AG04449 (cell line): ENCODE measurements at places on chromosomes 12 and 14.

DNA sequence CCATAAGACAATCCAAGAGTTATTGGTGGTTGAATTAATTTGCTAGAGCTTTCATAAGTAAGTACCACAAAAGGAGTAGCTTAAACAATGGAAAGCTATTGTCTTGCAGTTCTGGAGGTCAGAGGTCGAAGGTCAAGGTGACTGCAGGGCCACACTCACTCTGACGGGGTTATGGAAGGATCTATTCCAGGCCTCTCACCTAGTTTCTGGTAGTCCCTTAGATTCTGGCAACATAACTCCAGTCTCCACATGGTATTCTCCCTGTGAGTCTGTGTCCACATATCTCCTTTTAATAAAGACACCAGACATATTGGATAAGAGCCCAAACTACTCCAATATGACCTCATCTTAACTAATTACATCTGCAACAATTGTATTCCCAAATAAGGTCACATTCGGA, 273.4 kb downstream of the FOXN3 start:
- DNase-seq = no peak

DNA sequence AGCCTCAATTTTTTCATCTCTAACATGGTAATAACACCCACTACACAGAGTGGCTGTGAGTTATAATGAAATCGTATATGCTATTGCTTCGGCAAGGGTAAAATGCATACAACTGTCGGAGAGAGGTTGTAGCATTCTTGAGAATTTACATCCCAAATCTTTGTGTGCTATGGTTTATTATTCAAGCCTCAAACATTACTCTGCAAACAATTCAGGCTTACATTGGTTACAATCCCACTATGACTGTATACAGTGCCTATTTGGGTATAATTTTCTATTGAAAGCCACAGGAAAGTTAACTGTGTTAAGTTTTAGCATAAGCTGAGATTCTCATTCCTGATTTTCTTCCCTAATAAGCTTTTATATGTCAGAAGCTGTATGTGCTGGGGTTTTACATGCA, 20.6 kb downstream of the SLC35F4 start:
- no peak for DNase-seq

DNA sequence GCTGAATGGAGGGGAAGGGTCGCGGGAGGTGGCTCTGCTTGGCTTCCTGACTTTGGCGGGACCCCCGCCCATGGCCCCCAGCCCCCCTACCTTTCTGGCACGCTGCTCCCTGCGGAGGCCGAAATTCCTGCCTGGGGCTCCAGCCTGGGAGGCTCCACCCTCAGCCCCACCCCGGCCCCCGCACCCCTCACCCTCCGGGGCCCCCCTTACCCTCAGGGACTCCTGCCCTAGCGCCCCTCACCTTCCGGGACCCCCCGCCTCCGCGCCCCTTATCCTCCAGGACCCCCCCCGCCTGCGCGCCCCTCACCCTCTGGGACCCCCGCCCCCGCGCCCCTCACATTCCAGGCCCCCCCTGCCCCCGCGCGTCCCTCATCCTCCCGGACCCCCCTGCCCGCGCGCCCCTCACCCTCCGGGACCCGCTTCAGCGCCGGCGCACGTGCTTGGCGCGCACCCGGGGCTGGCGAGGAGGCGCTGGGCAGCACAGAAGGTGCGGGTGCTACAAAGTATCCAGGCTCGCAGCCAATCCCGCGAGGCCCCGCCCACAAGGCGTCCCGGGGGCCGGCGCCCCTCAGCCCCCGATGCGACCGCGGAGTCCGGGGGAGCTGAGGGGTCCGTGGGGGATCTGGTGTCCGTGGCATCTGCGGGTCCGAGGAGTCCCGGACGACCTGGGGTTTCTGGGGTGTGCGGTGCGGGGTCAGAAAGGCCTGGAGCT, at the start of gene ANHX:
TSS of gene ANHX (minus strand) at position 477 of the 712 bp plus-strand sequence. CDS start 1,521 bp downstream, outside the sequence.
- DNase-seq = no peak

GRCh38 chr12:55728186-55728938, 447 bp downstream of the CD63 start:
- no peak for DNase-seq

GRCh38 chr14:104864267-104865080, 594 bp upstream of the CEP170B start:
- DNase-seq = no peak

- DNase-seq = no peak
These were observed 3.8 kb upstream of the PLA2G1B start for GRCh38 chr12:120331390-120331789.

- no peak for DNase-seq
These were observed 79.5 kb downstream of the SLC25A47 start for GRCh38 chr14:100402631-100403030.

- no peak for DNase-seq
These were observed 57.6 kb upstream of the RD3L start for GRCh38 chr14:103999795-104000440.

DNA sequence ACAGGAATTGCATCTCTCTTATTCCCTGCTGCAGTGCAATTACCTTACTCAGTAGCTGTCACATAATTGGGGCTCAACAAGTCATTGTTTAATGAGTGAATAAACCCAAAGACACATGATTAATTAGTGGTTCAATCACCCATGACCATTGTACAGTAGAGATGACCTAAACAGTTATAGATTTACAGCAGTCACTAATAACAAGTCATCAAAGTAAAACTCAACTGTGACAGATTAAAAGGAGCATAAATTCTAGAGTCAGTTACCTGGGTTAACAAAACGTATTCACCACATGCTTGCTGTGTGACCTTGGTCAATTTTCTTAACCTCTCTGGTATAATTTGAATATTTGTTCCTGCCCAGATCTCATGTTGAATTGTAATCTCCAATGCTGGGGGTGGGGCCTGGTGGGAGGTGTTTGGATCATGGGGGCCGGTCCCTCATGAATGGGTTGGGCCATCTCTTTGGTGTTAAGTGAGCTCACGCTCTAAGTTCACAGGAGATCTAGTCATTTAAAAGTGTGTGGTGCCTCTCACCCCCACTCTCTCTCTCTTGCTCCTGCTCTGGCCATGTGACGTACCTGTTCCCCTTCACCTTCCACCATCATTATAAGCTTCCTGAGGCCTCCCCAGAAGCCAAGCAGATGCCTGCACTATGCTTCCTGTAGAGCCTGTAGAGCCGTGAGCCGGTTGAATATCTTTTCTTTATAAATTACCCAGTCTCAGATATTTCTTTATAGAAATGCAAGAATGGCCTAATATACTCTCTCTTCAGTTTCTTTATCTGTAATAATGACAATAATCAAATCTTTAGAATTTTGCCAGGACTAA, 141.9 kb upstream of the PLEKHG7 start:
- no peak for DNase-seq

DNA sequence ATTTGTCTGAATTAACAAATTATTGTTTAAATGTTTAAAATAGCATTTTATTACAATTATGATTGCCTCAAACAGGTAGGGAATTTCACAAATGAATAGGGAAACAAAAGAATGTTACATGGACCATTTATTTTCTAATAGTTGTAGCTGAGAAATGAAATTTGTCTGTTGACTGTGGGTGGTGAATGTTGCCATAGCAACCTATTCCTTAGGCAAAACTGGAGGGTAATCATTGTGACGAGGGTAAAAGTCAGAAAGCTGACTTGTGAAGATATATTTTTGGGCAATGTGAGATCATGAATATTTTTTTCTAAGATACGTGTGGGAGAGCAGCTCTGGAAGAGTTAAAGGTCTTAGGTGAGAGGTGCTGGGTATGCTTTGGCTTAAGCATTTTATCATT, 24.2 kb upstream of the CLEC14A start:
- DNase-seq = no peak

GRCh38 chr12:105930557-105931503, 207.9 kb downstream of the NUAK1 start:
- no peak for DNase-seq

- no peak for DNase-seq
These were observed 11.8 kb downstream of the SLC6A12 start for GRCh38 chr12:202081-202731.

- no peak for DNase-seq
These were observed 10.5 kb upstream of the SSTR1 start for GRCh38 chr14:38197001-38197783.

DNA sequence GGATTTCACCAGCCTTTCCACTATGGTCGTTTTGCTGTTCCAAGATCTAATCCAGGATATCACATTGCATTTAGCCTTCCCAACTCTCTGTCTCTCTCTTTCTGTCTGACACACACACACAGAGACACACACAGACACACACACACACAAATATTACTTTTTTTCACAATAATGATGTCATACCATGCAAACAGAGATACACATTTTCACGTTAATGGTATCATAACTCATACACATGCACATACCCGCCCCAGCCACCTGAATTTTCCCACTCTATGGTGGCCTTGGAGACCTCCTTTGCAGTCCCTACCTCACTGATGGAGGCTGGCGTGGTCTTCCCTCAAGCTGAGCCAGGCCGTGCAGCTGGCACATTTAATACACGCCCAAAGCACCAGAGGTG, 7.2 kb upstream of the MYL2 start:
- DNase-seq = no peak

GRCh38 chr14:58291646-58292045, 6.7 kb upstream of the ARID4A start:
- no peak for DNase-seq

DNA sequence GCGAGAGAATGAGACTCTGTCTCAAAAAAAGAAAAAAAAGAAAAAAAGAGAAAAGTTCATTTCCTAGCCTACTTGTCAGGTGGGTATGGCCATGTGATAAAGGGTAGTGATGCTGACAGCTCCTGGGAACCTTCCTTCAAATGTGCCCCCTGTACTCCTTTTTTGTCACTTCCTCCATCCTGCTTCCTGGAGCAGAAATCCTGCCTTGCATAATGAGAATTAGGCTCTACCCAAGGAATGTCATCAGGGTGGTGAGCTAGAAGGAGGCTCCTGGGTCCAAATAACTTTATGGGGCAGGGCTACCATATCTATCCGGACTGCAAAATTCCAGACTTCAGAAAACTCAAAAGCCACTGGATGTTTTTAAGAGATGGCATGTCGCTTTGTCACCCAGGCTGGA, 27.8 kb upstream of the FBXO34 start:
- DNase-seq = no peak

DNA sequence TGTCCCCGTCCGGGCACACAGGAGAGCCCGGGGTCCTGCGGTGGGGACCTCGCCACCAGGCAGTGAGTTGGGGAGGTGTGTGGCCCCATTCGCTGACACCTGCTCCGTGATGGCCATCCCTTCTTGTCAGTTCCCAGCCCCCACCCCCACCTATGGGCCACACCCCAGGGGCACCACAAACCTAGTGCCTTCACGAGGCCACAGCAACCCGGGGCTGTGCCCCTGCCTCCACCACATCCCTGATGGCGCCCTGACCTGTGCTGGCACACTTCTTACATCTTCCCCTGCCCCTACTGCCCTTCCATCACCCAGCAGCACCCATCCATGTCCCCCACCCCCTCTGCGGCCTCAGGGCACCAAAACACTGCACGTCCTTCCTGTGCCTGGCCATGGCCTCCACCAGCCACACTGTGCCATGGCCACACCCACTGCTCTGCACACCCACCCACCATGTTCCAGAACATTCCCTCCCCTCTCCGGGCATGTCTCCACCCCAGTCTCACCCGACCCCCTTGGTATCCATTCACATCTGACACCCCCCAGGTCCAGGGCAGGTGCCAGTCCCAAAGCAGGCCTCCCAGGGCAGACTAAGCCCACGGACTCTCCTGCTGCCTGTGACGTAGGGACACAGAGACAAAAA, 24.4 kb downstream of the JAG2 start:
- no peak for DNase-seq

DNA sequence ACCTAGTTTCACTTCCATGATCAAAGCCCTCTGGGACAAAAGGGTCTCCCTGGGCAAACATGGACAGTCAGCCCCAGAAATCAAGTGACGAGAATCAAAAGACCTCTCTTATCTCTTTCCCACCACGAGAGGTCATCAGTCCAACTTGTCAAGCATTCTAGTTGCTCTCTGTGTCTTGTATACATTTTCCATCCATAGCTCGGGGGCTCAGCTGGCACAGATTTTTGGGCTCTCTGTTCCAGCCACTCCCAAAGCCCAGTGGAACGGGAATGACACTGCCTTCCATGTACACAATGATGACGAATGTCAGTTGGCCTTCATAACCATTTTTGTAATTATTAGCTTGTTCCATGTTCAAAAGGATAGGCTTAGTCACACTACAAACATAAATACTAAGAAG, 29.7 kb downstream of the NOS1 start:
- DNase-seq = no peak

DNA sequence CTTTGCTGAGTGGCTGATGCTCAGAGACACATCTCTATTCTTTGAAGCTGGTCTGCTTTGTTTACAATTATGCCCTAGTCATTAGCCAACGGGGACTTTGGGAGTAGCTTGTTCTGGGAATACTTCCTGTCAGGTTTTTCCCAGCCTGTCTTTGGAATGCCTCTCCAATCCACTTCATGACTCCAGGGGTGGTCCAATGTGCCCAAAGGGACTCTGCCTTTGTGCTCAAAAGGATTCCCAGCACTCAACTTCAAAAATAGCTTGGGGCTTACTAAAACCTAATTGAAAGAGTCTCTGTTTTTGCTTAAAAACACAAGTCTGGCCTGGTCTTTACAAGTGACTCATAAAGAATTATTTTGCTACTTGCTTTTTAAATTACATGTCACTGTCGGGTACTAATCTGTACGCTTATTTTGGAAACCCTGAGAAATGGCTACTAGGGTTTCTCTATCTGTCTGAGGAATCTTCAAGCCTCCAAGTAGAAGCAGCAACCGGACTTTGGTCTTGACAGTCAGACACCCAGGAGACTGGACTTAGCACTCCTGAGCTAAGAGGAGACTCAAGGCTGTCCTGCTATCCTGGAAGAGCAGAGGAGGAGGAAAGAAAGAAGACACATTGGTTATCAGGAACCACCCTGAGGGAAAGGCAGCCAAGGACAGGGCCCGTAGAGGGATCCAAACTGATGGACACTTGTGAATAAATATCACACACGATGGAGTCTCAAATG, 20.7 kb downstream of the PHLDA1 start:
- DNase-seq = no peak

DNA sequence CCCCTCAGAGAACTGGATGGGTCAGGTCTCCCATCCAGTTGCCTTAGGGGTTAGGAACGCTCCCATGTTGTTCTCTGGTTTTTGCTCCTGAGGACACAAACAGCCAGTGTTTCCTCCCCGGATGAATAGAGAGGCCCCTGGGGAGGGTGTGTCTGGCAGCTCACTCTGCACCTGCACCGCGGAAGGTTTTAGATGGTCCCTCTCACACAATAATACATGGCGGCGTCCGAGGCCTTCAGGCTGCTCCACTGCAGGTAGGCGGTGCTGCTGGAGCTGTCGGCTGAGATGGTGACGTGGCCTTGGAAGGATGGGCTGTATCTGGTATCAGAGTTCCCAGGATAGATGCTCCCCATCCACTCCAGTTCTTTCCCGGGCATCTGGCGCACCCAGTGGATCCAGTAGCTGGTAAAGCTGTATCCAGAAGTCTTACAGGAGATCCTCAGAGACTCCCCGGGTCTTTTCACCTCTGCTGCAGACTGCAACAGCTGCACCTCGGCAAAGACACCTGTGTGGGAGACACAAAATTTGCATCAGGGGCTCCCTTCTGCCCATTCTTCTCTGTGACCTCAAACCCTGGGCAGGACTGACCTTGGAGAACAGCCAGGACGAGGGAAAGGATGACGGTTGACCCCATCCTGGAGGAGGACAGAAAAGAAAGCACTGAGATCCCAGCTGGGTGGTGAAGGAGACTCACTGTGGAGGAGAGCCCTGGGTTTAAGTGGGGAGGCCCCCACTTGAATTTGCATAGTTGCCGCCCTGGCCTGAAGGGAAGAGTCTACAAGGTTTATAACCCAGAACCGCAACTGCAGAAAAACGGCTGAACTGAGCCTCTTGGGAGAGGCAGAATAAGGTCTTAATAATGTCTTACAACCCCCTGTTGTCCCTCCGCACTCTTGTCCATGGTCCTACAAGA, 1324.8 kb downstream of the TMEM121 start:
- DNase-seq = no peak
